ENCODE measurements at places on chromosomes 2 and 18.

DNA sequence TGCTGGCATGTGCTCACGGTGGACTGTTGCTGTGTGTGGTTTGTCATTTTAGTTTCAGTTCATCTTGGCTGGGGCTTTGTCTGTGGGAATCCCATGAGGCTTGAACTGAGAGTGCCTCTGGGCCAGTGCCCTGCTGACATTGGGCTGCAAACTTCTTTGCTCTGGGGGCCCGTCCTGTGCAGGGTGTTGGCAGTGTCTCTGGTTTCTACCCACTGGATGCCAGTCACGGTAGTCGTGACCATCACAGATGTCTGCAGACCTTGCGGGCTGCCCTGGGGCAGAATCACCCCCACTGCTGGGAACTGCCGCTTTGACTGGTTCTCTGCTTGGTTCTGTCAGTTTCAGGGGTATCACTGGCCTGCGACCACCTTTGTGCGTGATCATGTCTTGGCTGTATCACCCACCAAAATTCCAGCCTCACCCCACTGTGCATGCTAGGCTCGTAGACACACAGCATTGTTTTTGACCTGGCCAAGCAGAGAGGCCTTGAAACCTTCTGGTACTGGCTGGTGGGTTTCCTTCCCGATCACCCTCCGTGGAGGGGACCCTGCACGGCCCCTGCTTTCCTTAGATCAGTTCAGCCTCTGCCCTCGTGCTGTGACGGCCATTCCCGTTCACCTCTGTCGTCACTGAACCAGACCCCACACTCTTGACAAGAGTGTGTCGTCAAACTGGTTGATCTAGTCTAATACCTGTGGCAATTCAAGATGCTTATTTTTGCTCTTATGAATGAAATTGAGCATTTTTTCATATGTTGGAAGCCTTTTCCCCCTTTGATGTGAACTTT lies 57.6 kb downstream of the KCNG2 start:
- no peaks in the 10 kb centered on the region for H3K27me3 ChIP-seq
- no peak for DNase-seq
- no peak overlapping the region for H3K27ac ChIP-seq
- H3K4me1 ChIP-seq, result peaks cover 4% of the 10 kb centered on the region
- H3K4me3 ChIP-seq, result no peak overlapping the region

GRCh38 chr2:207995887-207996286 lies 29.4 kb downstream of the PLEKHM3 start:
- DNase-seq, result no peak
- H3K4me1 ChIP-seq, result no peaks in the 10 kb centered on the region
- no peak overlapping the region for H3K4me3 ChIP-seq
- no peaks in the 10 kb centered on the region for H3K27me3 ChIP-seq
- no peak overlapping the region for H3K27ac ChIP-seq

DNA sequence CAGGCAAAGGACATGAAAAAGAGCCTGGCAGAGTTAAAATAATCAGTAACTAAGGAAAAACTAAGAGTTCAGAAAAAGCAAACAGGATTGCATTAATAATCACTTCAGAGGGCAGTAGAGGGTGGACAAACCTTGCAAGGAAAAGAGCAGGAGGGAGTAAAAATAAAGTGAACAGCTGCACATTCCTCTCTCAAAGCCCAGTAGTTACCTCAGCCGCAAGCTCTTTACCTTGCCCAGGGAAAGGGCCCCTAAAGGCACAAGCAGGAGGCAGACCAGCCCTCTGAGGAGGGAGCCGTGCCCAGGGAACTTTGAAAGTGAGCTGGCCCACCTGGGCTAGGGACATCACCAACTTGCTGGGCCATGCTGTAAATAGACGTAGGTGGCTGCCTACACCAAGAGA lies 196.9 kb downstream of the C1D start:
- no peak overlapping the region for H3K4me3 ChIP-seq
- DNase-seq, result no peak
- no peaks in the 10 kb centered on the region for H3K27me3 ChIP-seq
- H3K4me1 ChIP-seq, result peaks cover 5% of the 10 kb centered on the region

- no peak overlapping the region for H3K4me3 ChIP-seq
- H3K4me1 ChIP-seq, result no peaks in the 10 kb centered on the region
- no peak for DNase-seq
- H3K27ac ChIP-seq, result no peak overlapping the region
- H3K36me3 ChIP-seq, result no peaks in the 10 kb centered on the region
- H3K27me3 ChIP-seq, result no peaks in the 10 kb centered on the region
Measured at GRCh38 chr2:18171191-18172139, 293.0 kb downstream of the KCNS3 start.

DNA sequence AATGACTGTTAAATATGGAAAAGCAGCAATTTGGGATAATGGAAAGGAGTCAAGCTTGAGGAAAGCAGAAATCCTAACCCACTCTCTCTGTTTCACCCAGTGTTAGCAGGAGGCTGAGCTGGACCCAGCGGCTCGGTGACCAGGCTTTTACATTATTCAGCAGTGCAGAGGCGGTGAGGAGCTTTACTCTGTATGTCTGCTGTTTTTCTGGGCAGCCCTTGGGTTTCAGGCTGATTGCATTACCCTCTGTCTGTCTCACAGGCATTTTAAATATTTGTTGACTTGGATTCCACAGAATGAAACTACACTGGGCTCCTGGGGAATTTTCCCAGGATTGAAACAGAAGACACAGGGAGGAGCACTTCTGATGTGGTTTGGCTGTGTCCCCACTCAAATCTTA lies 368.0 kb downstream of the GALR1 start:
- no peaks in the 10 kb centered on the region for H3K27me3 ChIP-seq
- no peaks in the 10 kb centered on the region for H3K4me1 ChIP-seq
- H3K36me3 ChIP-seq, result no peaks in the 10 kb centered on the region
- H3K27ac ChIP-seq, result no peak overlapping the region
- no peak overlapping the region for H3K4me3 ChIP-seq
- DNase-seq, result no peak

- H3K27me3 ChIP-seq, result peaks cover 9% of the 10 kb centered on the region
- H3K27ac ChIP-seq, result no peak overlapping the region
- no peaks in the 10 kb centered on the region for H3K36me3 ChIP-seq
- no peak for DNase-seq
- H3K4me3 ChIP-seq, result no peak overlapping the region
Measured at GRCh38 chr2:63064197-63064596, 13.6 kb downstream of the OTX1 start.

- no peaks in the 10 kb centered on the region for H3K36me3 ChIP-seq
- peaks cover 9% of the 10 kb centered on the region for H3K4me1 ChIP-seq
- no peak for DNase-seq
- no peak overlapping the region for H3K27ac ChIP-seq
- no peak overlapping the region for H3K4me3 ChIP-seq
Measured at GRCh38 chr18:49514577-49514976, 27.5 kb upstream of the C18orf32 start.

GRCh38 chr2:113285816-113286215 lies 7.1 kb upstream of the PAX8 start:
- DNase-seq, result no peak
- peaks cover 4% of the 10 kb centered on the region for H3K4me1 ChIP-seq
- H3K4me3 ChIP-seq, result no peak overlapping the region

DNA sequence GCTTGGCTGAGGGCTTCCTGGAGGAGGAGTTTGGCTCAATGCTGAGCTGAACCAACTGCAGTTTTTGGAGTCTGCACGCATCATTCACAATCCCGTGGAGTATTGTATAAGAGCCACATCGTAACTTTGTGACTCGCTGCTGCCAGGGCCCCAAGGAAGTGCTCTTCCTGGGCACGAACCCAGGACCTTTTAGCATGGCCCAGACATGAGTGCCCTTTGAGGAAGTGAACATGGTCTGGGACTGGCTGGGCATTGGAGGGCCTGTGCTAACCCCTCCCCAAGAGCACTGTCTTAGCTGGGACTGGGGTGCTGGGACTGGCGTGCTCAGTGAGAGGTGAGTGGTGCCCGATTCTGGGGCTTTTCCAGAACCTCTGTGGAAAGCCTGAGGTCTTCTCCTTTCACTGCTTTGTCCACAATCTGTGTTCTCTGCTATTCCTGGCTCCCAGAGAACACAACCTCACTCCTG lies 88.6 kb downstream of the LIPG start:
- no peak overlapping the region for H3K27ac ChIP-seq
- DNase-seq, result no peak
- no peaks in the 10 kb centered on the region for H3K36me3 ChIP-seq
- H3K4me1 ChIP-seq, result peaks cover 7% of the 10 kb centered on the region
- H3K27me3 ChIP-seq, result no peaks in the 10 kb centered on the region

DNA sequence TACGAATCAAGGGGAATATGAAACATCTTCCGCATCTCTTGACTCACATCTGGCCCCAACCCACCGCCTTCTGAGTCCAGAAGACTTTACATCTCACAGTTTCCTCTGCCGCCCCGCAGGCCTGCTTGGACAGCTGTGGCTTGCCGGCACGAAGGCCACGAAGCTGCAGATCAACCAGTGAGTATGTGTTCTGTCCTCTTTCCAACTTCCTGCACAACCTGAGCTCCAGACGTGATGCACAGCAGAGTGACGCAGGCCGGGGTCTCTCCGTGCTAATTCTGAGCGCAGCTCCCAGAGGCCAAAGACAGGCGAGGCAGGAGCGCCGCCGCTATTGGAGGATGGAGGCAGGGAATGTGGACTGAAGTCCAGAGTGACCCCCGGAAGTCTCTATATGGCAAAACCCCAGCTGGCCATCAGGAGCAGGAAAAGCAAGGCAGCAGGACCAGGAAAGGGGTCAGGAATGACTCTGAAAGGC lies 93.5 kb downstream of the ZCCHC2 start:
- no peak for DNase-seq
- no peaks in the 10 kb centered on the region for H3K36me3 ChIP-seq
- H3K4me3 ChIP-seq, result no peak overlapping the region
- no peaks in the 10 kb centered on the region for H3K27me3 ChIP-seq
- peaks cover 8% of the 10 kb centered on the region for H3K4me1 ChIP-seq
- H3K27ac ChIP-seq, result no peak overlapping the region

- DNase-seq, result no peak
- H3K27me3 ChIP-seq, result no peaks in the 10 kb centered on the region
- H3K27ac ChIP-seq, result no peak overlapping the region
- H3K4me1 ChIP-seq, result no peaks in the 10 kb centered on the region
Measured at GRCh38 chr18:68456985-68457384, 257.9 kb downstream of the TMX3 start.

DNA sequence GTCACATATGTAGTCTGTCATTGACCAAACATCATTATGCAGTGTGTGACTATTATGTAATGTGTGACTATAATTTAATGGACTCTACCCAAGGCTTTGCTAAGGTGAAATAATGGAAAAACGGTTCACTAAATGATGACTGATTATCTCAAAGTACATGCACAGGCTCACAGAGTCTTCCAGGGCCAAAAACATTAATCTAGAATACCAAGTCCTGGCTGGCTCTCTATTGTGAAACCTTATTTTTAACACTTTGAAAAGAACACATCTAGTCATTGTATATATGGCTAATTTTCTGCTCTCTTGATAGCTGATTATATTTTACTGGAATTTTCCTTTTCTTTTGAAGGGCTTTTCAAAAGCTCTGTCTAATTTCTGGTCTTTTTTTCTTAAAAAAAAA lies 102.9 kb upstream of the THUMPD2 start:
- DNase-seq, result no peak
- H3K4me3 ChIP-seq, result no peak overlapping the region
- H3K36me3 ChIP-seq, result no peaks in the 10 kb centered on the region
- no peak overlapping the region for H3K27ac ChIP-seq
- H3K4me1 ChIP-seq, result no peaks in the 10 kb centered on the region

- DNase-seq, result no peak
- H3K27ac ChIP-seq, result no peak overlapping the region
- no peak overlapping the region for H3K4me3 ChIP-seq
- H3K4me1 ChIP-seq, result no peaks in the 10 kb centered on the region
Measured at GRCh38 chr18:71237641-71238040, 948.8 kb downstream of the SOCS6 start.

GRCh38 chr2:109467701-109468100 lies 146.1 kb downstream of the SEPTIN10 start:
- no peak overlapping the region for H3K4me3 ChIP-seq
- no peak overlapping the region for H3K27ac ChIP-seq
- H3K36me3 ChIP-seq, result no peaks in the 10 kb centered on the region

DNA sequence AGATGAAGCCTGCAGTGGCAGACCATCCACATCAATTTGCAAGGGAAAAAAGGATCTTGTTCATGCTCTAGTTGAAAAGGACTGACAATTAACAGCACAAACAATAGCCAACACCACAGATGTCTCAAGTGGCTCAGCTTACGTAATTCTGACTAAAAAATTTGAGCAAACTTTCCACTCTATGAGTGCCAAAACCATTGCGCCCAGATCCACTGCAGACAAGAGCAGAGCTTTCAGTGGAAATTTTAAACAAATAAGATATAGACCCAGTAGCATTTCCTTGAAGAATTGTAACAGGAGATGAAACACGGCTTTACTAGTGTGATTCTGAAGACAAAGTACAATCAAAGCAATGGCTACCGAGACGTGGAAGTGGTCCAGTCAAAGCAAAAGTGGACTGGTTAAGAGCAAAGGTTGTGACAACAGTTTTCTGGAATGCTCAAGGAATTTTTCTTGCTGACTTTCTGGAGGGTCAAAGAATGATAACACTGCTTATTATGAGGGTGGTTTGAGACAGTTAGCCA lies 12.0 kb upstream of the ZNF396 start:
- no peaks in the 10 kb centered on the region for H3K4me1 ChIP-seq
- no peak for DNase-seq
- no peaks in the 10 kb centered on the region for H3K27me3 ChIP-seq
- no peaks in the 10 kb centered on the region for H3K36me3 ChIP-seq
- H3K27ac ChIP-seq, result no peak overlapping the region
- no peak overlapping the region for H3K4me3 ChIP-seq

DNA sequence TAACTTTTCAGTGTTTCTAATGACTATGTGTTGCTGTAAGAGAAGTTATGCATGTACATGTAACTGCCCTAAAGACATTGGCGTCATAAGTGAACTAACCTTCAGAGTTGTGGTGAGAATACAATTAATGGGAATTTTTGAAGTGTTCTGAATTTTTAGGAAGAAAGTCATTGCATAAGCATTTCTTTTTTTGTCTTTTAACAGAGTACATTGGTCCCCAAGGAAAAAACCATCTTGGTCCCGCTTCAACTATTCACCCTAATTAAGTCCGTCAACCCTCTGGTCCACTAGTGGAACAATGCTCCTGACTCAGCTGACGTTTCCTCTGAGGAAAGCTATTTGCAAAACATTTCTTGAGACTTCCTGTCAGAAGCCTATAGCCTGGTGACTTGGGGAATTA lies 41.1 kb upstream of the VIT start:
- no peaks in the 10 kb centered on the region for H3K27me3 ChIP-seq
- no peaks in the 10 kb centered on the region for H3K36me3 ChIP-seq
- no peak overlapping the region for H3K27ac ChIP-seq
- H3K4me3 ChIP-seq, result no peak overlapping the region
- H3K4me1 ChIP-seq, result no peaks in the 10 kb centered on the region

DNA sequence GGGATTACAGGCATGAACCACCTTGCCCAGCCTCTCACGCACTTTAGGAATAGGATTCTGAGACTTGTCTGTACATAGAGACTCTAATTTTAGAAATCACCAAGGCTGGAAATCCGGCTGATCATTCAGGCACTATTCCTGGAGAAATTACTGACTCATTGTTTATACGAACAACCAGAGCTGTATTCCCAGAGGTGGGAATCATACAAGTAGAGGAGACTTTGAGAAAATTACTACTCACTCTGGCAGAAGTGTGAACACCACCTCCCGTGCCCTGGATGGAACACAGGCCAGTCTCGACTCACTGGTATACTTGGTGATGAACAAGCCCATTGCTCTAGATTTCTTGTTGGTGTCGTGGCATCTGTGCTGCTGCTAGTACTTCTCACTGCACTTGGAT lies 5.8 kb upstream of the ADNP2 start:
- no peaks in the 10 kb centered on the region for H3K27me3 ChIP-seq
- H3K4me1 ChIP-seq, result peaks cover 19% of the 10 kb centered on the region
- H3K36me3 ChIP-seq, result no peaks in the 10 kb centered on the region
- no peak for DNase-seq

- no peak overlapping the region for H3K4me3 ChIP-seq
- no peaks in the 10 kb centered on the region for H3K36me3 ChIP-seq
- H3K27ac ChIP-seq, result no peak overlapping the region
- no peaks in the 10 kb centered on the region for H3K4me1 ChIP-seq
- DNase-seq, result no peak
Measured at GRCh38 chr2:189111063-189111715, 68.4 kb downstream of the COL5A2 start.
